Activated CD4-positive, alpha-beta memory T cell treated with anti-CD3 and anti-CD28 coated beads, Interleukin-2, amount 10 ng/mL, durations not matched to agents 7 days and 5 days (primary cell): ENCODE measurements at places on chromosomes 3 and 15.

- no peaks in the 10 kb centered on the region for H3K36me3 ChIP-seq
- H3K4me3 ChIP-seq, result no peak overlapping the region
- no peak overlapping the region for H3K27ac ChIP-seq
- DNase-seq, result no peak
- peaks cover 5% of the 10 kb centered on the region for H3K4me1 ChIP-seq
These were observed 420 bp upstream of the TMIE start for GRCh38 chr3:46700772-46701171.

GRCh38 chr3:43434431-43434830, 148.1 kb downstream of the SNRK start:
- H3K4me1 ChIP-seq, result no peaks in the 10 kb centered on the region
- H3K27me3 ChIP-seq, result no peaks in the 10 kb centered on the region
- no peak for DNase-seq
- no peak overlapping the region for H3K4me3 ChIP-seq

- no peak overlapping the region for H3K4me3 ChIP-seq
- no peak for DNase-seq
- no peaks in the 10 kb centered on the region for H3K36me3 ChIP-seq
- H3K4me1 ChIP-seq, result peaks cover 7% of the 10 kb centered on the region
These were observed 9.7 kb upstream of the TRANK1 start for GRCh38 chr3:36954452-36955134.

DNA sequence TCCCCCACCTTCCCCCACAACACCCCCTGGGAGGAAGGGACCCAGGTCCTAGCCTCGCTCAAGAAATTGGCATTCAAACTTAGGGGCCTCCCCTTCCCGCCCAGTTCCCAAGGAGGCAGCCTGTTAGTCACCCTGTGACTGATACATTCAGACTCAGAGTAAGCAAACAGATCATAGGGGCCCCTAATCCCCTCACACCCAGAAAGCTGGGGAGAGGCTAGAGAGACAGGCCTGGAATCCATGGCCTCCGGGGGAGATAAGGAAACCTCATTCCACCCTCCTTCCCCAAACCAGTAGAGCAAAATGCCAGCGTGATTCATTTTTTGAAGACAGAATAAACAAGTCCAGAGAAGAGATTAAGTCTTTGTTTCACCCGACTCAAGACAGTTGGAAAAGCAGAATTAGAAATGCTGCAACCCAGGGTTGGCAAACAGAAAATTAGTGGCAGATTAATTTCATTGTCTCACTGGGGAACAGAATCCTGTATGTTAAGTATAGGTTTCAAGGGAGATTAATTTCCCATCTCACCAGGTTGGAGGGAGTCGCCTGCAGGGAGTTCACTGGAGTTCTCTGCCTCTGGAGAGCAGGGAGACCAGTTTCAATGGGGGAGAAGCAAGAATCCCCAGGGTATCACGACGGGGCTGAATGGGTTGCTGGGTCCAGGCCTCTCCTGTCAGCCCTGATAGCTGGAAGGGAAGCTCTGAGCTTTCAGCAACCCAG, 268.3 kb downstream of the UACA start:
- no peak overlapping the region for H3K4me3 ChIP-seq
- no peak overlapping the region for H3K27ac ChIP-seq
- H3K27me3 ChIP-seq, result peaks cover 83% of the 10 kb centered on the region
- peaks cover 8% of the 10 kb centered on the region for H3K36me3 ChIP-seq
- H3K4me1 ChIP-seq, result peaks cover 54% of the 10 kb centered on the region

DNA sequence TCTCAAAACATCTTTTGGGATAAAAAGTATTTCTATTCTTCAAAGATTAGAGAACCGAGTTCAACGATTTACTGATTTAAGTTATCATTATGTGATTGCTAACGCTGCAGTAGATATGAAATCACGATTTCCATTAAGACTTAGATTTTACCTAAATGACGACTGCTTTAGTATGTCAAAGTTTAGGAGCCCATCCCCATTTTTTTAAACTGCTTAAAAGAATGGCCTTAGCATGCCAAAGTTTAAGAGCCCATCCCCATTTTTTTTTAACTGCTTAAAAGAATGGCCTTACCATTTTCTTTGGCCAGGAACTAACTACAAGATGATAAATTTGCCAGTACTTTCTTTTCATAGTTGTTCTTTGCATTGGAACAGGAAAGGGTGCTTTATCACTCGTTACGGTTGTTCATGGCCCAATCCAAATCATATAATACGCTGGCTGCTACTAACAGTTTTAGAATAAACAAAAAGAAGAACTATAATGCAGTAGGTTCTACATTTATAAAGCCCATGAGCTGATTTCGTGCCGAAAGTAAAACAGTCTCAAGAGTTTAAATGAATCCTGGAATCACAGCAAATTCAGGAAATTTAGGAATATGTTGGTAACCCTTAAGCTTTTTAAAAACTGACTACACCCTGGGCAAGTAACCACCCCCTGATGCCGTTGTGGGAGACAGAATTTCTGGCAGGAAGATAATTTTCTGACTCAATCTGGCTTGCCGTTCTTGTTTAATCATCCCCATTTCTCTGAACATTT, 869 bp upstream of the TSC22D2 start:
- H3K4me1 ChIP-seq, result peaks cover 21% of the 10 kb centered on the region
- peak overlapping the region; percentile 80 for H3K4me3 ChIP-seq
- H3K27me3 ChIP-seq, result peaks cover 5% of the 10 kb centered on the region
- DNase-seq, result no peak
